NCI-H774 (cell line): ENCODE measurements at places on chromosomes 13 and 19.

DNA sequence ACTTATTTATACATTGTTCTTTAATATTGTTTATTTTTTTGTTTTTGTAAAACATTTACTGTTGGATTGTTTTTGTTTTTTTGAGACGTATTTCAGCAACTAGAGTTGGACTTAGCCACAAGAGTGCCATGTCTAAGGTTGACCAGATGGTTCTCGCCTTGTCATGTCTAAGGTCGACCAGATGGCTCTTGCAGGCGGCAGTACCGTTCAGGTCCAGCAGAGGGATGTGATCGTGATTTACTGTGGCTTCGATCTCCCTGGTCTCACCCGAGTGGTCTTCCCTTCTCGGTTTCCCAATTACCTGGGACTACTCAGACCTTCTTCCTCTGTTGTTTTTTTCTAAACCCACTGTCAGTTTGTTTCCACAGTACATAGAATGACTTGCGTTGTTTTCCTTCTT lies 1438.6 kb downstream of the UQCRFS1 start:
- no peak for DNase-seq

DNA sequence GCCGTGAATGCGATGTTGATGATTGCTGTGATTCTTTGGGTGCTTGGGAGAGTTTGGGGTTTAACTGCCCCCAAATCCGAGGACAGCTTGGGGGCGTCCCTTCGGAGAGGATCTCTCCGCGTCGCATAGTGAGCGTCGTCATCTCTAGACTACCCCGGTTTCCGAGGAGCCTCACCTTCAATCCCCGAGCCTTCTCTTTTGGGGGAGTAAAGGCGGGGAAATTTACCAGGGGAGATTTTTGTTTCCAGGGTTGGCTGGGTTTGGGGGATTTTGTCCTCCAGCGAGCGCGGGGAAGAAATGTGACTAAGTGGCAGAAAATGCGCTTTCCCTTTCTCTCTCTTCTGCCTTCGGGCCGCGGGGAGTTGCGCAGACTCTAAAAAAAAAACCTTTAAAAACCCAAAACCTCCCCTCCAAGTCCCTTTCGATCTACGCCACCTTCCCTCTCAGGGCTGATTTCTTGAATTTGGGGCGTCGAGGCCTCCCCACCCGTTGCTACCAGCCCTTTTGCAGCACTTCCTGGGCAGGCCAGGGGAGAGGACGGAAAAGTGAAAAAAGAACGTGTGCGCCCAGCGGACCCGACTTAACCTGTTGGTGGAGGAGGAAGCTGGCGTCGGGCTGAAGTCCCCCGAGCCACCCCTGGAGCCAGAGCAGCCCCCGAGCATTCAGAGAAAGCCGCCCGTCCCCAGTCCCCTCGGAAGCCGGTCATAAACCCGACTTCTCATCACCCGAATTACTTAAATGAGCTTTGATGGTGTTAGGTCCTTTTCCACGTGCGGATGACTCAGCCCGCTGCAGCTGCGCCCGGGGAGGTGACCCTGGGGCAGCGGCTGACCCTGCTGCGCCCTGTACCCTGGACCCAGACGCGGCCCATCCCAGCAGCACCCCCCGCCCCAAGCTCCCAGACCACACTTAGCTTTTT lies 17.7 kb downstream of the NFIX start:
- no peak for DNase-seq

DNA sequence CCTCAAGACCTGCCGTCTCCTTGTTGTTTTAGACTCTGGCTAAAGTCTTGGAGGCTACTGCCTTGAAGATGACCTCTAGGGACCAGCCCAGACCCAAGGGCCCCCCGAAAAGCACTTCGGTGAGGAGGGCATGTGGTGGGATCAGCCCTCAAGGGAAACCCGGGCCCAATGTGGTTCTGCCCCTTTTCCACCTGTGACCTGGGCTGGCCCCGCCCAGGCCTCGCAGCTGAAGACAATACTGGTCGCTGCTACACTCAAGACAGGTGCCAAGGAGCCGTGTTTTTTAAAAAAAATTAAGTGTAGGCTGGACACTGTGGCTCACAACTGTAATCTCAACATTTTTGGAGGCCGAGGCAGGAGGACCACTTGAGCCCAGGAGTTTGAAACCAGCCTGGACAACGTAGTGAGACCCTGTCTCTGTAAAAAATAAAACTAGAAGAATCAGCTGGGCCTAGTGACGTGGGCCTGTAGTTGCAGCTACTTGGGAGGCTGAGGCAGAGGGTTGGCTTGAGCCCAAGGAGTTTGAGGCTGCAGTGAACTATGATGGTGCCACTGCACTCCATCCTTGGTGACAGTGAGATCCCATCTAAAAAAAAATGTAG lies 903 bp downstream of the TLE6 start:
- no peak for DNase-seq

DNA sequence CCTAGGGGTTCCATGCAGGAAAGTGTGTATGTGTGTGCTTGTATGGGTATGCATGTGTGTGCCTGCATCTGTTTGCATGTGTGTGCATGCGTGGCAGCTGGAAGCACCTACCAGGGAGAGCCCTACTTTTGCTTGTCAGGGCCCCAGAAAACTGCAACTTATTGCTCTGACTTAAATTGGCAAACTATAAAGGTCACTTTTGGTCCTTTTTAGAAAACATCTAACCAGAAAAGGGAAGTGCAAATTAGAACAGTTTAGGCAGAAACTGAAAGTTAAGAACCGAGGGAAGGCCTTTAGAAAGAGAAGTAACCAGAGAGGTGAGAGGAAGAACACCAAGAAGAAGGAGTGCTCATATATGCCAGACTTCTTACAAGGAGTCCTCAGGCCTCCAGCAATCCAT lies 32.5 kb downstream of the DLEU7 start:
- DNase-seq = no peak

- no peak for DNase-seq
Measured at GRCh38 chr19:29516358-29516725, 9.5 kb upstream of the VSTM2B start.

DNA sequence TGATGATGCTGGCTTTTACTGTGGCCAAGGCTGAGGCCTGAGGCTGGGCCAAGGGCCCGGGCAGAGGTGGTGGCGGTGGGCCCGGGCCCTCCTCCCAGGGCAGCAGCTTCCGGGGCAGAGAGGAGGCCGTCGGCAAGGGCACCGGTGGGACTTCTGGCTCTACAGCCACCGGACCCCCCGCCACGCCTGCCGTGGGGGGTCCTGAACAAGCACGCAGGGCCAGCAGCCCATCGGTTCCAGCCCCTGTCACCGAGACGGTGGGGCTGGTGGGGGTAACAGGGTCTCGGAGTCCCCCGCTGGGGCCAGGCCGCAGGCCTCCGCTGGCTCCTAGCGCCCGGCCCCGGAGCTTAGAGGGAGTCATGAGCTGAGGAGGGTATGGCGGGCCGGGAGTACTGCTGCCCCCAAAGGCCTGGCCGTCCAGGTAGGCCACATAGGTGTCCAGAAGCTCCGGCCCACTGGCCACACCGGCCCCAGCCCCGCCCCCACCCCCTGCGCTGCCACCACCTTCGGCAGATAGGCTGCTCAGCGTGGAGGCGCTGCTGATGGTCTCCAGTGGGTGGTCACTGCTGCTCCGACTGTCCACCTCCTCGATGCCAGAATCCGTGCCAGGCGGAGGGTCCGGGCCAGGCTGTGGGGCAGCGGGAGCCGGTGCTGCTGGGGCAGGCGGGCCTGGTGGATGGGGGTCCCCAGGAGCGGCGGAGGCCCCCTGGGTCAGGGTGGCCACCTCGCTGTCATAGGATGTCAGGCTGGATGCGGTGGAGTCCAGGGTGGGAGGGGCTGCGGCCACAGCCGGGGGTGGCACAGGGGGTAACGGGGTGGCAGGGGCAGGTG lies 17.3 kb downstream of the C19orf81 start:
- DNase-seq = no peak

DNA sequence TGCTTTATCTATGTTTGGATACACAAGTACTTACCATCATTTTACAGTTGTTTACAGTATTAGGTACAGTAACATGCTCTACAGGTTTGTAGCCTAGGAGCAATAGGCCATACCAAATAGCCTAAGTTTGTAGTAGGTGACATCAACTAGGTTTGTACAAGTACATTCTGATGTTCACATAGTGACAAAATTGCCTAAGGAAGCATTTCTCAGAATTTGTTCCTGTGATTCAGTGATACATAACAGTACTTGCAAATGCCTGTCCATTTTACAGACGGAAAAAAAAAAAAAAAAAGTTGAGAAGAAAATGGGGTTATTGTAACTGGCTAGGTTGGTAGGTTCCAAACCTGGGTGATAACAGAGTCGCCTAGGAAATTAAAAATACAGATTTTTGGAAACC lies 13.6 kb downstream of the UFM1 start:
- DNase-seq = no peak

GRCh38 chr19:57803594-57804325 lies 11.0 kb downstream of the ZNF552 start:
- no peak for DNase-seq

- DNase-seq = no peak
Measured at GRCh38 chr19:4379383-4380253, 20.7 kb downstream of the SH3GL1 start.

DNA sequence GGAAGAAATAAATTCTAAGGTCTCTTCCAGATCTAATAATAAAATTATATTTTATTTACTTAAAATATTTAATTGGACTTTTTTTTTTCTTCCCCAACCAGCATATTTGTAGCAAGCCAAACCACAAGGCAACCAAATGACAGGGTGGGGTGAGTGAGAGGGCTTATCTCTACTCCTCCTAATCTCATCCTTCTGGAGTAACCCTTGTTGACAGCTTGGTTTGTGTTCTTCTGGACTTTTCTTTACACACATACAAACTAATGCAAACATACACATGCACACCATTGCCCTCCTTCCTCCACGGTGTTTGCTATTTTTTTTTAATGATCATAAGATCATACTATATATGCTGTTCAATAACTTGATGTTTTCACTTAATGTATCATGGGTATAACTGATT lies 383.1 kb downstream of the DLEU7 start:
- no peak for DNase-seq

DNA sequence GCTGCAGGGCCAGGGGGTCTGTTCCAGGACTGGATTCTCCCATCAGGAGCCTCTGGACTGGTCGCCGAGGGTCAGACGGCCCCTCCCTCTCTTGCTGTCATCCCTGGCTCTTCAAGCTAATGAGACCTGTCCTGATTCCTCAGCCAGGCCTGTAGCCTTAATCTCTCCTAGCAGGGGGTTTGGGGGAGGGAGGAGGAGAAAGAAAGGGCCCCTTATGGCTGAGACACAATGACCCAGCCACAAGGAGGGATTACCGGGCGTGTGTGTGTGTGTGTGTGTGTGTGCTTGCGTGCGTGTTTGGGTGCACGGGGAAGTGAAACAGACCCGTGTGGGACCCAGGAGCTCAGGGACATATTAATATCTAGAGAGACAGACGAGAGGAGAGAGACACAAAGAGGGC lies 1.9 kb upstream of the CRX start:
- DNase-seq = no peak

GRCh38 chr19:27859689-27860088 lies 1353.3 kb downstream of the UQCRFS1 start:
- DNase-seq = no peak

DNA sequence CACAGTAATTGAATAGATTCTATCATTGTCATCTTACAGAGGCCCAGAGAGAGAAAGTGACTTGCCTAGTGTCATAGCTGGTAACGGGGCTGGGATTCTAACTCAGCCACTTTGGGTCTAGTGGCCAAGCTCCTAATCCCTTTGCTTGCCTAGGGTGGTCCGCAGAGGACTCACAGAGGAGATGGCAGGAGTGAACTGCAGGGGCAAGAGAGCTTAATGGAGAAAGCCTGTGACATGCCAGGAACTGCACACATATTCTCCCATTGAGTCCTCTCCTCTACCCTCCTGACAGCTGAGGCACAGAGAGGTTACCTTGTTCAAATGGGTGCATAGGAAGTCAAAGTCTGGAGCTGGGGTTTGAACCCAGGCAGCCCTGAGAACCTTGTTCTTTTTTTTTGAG lies 2.7 kb downstream of the LSR start:
- DNase-seq = no peak
